Activated T-helper 2 cell treated with anti-CD3 and anti-CD28 coated beads, Interferon-gamma antibody, Interleukin-2, Interleukin-4, amounts not matched to agents 10 μg/mL and 5 μg/mL and 100 μg/mL, durations not matched to agents 14 hours and 24 hours and 36 hours (primary cell): ENCODE measurements at places on chromosomes 7 and 10.

DNA sequence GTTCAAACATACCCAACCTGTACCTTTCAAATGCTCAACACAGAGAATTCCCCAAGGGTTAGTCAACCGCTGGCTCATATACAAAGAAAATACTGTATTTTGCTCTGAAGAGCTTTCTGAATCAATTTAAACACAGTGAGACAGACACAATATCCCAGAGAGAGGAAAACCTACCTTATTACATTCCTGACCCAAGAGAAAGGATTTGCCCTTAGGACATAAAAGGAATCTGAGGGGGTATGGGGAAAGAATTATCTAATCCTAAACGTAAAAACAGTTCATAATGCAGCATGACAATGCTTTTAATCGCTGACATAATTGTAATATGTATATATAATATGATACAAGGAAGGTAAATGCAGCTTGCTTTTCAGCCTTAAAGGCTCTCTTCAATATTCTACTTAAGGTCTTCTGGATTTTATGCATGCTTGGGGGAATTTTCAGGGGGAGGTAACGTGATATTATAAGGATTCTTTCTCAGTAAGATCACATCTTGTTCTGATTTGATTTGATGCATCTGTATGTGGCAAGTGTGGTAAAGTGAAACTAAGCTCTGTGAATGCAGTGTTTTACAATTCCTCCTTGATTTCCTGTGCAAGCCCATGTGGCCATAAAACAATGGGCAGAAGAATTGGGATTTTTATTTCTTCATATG, 240.5 kb downstream of the GLI3 start:
- no peak for DNase-seq

- no peak for DNase-seq
These were observed 240.4 kb upstream of the PPP2R2D start for GRCh38 chr10:131660427-131660826.

- no peak for DNase-seq
These were observed 5.3 kb downstream of the PPP1R3C start for GRCh38 chr10:91627344-91628102.

DNA sequence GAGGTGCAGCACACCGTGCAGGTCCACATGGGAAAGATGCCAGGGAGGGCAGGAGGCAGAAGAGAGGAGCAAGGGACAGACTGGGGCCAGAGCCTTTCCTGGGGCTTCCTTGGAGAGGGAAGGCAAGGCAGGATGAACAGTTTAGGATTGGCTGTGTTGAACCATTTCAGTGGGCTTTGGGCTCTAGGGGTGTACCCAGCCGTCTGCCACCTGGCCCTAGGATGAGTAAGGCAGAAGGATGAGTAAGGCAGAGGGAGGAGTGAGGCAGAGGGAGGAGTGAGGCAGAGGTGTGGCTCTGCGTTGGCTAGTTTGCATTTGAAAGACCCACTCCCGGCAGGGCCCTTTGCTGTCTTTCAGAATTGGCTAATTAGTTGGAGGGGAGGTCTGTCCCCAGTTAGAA, 31.5 kb upstream of the PRF1 start:
- no peak for DNase-seq

DNA sequence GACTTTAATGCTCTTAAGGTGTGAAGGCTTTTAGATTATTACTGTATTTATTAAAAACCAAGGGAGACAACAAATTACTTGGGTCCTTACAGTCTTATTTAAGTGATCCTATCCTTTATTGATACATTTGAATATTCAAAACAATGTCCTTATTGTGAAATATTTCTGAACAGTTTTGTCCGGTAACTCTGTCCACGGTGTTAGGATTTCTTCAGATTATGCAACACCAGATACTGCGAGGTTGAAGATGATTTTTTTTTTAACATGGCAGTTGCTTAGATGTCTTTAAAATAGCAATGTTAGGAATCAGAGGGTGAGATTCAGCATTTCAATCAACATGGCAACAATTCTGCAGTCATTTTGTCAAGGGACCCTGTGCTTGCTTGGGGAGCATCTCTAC, 176.5 kb downstream of the CSTF2T start:
- DNase-seq, result no peak

DNA sequence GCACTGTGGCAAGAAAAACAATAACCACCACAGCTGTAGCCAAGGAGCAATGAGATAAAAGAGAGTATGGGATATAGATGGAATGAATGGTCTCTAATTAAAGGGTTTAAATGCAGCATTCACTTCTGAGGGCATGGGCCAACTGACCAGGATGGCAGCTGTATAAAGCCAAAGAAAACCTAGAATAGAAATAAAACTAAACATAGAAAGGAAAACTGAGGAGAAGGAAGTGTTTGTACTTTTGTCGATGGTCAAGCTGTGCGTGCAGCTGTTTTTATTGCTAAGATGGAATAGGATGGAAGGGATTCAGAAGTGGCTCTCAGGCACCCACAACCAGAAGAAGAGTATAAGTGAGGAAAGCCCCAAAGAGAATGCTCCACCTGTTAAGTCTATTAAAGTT, 37.9 kb downstream of the ZC3HC1 start:
- DNase-seq, result no peak

GRCh38 chr7:156667110-156667426, 26.5 kb downstream of the RNF32 start:
- no peak for DNase-seq

DNA sequence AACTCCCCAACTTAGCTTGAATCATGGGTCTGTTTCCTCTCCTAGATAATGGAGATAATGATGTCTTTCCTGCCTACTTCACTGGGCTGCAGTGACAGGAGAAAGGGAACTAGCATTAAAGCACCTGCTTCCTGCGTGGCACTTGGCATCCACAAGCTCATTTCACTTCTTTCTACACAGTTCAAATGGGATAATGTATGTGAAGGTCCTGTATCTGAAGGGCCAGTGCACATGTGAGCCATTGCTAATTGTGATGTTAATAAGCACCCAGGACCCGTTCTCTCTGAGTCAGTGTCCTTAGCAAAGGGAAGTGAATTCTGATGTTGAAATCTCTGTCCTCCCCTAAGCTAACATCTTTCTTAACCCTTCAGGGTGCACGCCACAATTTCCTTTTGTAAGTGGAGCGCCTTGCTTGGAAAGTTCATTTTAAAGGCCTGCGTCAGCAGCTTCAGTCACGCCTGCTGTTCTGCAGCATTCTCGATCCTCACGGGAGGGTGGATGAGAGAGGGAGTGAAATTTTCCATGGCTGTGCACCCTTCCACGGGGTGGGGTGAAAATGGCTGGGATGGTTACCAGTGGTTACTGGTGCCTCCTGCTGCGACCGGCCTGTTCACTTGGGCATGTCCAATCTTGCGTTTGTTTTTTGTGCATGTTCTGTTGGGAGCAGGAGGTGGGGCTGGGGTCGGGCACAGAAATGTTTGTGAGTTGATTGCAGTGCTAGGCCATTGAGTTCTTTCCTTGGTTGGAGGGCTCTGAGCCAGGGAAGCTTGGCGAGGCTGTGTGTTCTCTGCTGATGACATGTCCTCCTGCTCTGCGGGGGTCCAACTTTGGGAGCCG, 59.2 kb downstream of the HK1 start:
- no peak for DNase-seq

DNA sequence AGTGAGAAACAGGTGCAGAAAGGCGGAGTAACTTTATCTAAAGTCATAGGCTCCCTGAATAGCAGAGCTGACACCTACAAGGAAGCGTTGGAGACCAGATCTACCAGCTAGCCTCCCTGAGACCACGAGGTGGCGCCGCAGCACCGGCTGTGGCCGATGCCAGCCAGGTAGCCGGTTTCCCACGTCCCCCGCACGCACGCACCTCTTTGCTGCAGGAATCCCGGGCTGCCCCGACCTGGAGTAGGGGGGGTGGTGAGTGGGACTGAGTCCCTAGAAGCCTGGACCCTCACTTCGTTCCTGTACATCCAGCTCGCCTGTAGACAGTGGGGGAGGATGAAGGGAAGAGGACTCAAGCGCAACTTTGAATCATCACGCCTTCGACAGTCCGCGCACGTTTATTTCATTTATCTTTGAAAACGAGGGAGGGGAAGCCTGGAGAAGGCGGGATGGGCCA, 3.7 kb downstream of the ELOVL3 start:
- peak; percentile 79 for DNase-seq

- DNase-seq, result no peak
These were observed 1175.2 kb downstream of the NXPH1 start for GRCh38 chr7:9608560-9608959.
